ENCODE measurements at places on chromosomes 7 and 10.

DNA sequence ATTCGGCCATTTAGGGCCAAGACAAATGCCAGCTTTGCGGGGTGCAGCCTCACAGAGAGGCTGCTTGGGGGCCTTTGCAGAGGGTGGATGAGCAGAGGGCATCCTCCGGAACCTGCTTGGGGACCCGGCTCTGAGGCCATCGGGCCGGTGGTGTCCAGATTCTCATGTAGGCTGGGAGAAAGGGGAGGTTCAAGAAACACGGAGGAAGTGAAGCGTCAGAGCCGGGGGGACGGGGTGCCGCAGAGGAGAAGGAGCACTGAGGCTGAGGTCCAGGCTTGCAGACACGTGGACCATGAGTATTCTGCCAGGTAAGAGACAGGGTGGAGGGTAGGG, 150.7 kb upstream of the SHH start:
- DNase-seq = no peak

DNA sequence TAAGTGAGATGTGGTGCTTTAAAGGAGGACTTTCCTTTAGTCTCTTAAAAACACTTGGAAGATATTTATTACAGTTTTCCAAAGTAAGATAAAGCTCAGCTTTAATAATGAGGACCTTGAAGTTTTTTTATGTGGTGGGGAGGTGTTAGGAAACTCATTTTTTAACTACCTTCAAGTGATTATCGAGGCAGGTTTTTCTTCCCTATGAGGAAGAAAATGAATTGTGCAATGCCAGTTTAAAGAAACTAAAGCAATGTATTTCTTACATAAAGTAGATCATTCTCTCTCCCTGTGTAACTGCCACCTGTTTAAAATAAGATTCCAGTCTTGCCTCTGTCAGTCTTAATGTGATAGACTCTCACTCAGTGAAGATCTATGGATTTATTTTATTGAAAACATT, 27.9 kb downstream of the ZEB1 start:
- DNase-seq = no peak

DNA sequence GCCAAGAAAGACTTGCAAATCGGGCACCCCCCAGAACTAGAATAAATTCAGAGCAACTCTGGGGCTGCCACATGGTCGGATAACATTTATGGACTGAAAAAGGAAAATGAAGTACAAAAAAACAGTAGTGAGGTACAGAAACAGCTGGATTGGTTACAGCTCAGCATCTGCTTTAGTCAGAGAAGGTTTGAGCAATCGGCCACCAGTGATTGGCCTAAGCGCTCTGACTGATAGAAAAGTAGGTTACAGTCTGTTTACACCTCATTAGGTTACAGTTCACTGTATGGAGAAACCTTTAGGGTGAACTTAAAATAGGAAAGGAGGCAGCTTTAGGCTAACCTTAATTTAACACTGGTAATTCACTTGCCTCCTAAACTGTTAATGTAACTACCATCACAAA, 102.0 kb upstream of the DKK1 start:
- no peak for DNase-seq

- DNase-seq = no peak
Observed at GRCh38 chr7:93146472-93147141, 1.6 kb downstream of the SAMD9L start.

DNA sequence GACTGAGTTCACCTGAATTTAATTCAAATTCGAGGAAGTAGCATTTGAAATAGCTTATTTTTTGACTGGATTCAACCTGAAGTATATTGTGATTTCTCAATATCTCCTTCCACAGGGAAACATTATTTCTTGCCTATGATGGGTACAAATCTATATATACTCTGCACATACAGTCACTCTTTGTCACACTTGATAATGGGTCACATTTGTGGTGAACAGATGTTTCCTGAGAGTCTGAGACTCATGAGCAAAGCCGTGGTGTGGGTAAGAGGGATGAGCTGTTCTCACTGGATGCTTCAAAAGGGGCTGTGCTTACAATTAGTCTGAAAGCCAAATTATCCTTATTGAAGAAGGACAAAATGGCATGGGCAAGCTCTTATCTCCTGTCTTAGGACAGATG, 18.0 kb upstream of the TBXAS1 start:
- DNase-seq = no peak

- DNase-seq = no peak
Observed at GRCh38 chr7:101562531-101563197, 66.4 kb downstream of the MYL10 start.

GRCh38 chr10:60962946-60963345, 19.0 kb upstream of the RHOBTB1 start:
- DNase-seq = no peak

DNA sequence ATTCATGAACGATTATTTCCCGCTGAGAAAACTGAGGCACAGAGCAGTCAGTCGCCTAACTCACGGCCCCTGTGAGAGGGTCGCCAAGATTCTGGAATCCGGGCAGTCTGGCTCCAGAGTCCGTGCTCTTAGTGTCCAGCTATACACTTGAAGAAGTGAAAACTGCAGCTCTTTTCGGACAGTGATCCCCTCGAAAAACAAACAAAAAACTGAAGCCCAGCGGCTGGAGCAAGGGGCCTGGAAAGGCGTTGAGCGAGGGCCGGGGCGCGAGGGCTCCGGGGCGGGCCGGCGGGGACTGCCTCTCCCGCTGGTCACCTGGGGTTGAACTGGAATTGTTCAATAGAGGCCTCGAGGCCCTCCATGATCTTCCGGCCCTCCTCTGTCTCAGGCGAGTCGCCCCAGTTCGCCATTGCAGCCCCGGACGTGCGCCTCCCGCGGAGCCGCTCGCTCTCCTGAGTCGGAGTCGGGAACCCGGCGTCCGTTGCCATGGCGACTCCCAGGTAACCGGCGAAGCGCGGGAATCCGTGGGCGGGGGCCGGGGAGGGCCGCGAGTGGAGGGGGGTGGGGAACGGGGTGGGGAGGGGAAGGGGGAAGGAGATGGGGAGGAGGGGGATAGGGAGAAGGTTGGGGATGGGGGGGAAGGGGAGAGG, 881 bp downstream of the C10orf67 start:
- no peak for DNase-seq

DNA sequence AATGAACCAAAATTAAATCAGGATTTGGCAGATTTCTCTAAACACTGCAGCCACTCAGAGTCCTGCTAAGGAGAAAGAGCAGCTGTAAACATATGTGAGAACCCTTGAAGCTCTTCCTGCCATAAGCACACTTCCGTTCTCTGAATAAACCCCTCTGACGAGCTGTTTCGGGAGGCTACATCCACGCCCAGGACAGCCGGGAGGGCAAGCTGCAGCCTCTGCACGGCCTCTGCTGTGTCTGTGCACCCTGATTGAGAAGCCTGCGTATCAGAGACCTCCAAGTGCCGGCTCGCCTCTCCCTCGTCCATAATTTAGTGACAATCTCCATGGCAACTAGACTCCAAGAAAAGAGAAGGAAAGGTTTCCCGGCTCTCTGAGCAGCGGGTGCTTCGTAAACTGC, 114.4 kb downstream of the PTPRN2 start:
- peak; percentile 30 for DNase-seq

DNA sequence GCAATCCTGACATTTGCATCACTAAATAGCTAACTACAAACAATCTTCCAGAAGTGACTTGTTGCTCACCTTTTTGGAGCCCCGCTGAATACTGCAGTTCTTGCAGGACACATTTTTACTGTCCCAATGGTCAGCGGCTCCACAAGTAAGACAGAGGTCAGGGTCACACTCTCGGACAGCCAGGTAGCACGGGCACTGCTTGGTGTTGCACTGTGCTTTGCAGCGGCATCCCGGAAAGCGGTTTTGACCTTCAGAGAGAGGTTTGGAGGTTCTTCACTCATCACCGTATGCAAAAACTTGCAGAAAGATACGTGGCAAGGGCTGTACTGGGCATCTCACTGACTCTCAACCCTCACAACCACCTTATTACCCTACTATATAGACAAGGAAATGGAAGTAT, 70.2 kb downstream of the EZH2 start:
- DNase-seq = no peak

GRCh38 chr7:78368771-78369170, 570.2 kb downstream of the PHTF2 start:
- no peak for DNase-seq

DNA sequence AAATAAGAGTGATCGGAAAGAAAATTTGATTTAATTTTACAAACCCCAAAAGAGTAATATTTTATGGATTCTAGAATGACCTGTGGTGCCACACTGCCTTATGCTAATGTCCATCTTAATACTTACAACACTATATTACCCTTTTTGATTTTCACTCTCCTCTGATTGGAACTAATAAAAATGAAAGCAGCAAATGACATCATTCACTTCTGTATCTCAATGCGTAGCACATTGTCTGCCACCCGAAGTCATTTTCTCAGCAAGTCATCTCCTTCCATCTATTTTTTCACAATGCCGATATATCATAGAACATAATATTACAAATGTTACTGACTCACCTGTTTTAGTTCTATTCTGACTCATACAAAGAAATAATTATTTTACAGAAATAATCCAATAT, 127.5 kb upstream of the PCLO start:
- DNase-seq = no peak

- no peak for DNase-seq
Observed at GRCh38 chr7:152313217-152313616, 122.6 kb downstream of the KMT2C start.

- peak; percentile 30 for DNase-seq
Observed at GRCh38 chr7:148987751-148988512, 40.4 kb downstream of the PDIA4 start.

GRCh38 chr7:105403128-105403527, 14.4 kb upstream of the SRPK2 start:
- DNase-seq = no peak

GRCh38 chr10:118922226-118922625, 107.3 kb upstream of the NANOS1 start:
- DNase-seq = no peak

GRCh38 chr7:44637788-44638594, 31.6 kb downstream of the OGDH start:
- no peak for DNase-seq

GRCh38 chr10:17031637-17032635, 97.7 kb downstream of the CUBN start:
- DNase-seq = no peak

- DNase-seq = no peak
Observed at GRCh38 chr10:132945894-132946255, 3.5 kb upstream of the CFAP46 start.

DNA sequence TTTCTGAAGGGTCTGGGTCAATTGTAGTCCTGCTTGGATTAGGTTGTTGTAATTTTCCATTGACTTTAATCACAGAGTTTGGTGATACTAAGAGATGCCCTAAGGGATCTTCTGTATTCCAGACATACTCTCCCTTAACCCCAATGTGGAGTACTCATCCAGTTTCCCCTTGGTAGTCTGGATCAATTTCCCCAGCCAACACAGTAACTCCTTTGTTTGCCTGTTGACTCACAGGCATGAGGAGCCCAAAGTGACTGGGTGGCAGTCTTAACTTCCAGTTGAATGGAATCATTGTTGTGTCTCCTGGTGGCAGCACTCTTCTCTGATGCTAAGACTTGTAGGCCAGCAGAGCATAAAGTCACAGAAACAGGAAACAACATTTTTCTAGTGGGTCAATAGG, 41.5 kb upstream of the PIK3CG start:
- no peak for DNase-seq

DNA sequence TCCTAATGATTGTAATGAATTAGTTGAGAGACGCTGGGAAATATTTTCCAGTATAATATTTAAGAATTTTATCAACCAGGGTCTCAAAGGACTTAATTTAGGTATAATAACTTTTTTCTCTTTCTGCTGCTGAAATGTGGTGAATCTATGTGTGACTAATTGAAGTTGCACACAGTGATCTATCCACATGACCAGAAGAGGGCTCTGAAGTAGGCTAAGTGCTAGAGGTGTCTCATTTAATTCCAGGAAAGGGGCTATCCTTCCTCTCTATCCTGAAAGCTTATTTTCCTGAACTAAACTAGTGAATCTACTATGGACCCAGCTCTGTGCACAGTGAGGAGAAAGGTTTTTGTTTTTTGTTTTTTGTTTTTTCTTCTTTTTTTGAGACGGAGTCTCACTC, 294.4 kb upstream of the MYO3A start:
- no peak for DNase-seq

DNA sequence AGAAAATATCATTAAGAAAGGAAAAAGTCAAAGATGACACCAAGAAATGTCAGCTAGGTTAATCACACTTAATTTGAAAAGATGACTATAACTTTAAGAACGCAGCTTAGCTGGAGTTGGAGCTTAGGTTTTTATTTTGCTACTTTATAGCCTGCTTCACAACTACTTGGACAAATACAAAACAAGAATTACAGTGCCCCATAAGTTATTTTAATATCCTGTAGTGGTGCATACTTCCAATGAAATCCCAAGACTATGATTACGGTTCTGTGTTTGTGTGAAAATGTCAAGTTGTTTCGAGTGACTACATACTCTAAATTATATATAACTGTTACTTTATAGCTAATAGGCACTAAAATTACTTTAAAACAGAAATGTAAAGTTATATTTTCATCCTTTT, 244.6 kb upstream of the MGMT start:
- DNase-seq = no peak

GRCh38 chr10:113187063-113187777, 237.2 kb downstream of the TCF7L2 start:
- DNase-seq = no peak
